T47D (cell line): ENCODE measurements at places on chromosomes 6 and 20.

GRCh38 chr6:109121411-109121810 lies 26.1 kb downstream of the CEP57L1 start:
- DNase-seq = peak; percentile 5

- peak; percentile 7 for DNase-seq
These were observed 289.9 kb downstream of the CD109 start for GRCh38 chr6:73985891-73986290.

DNA sequence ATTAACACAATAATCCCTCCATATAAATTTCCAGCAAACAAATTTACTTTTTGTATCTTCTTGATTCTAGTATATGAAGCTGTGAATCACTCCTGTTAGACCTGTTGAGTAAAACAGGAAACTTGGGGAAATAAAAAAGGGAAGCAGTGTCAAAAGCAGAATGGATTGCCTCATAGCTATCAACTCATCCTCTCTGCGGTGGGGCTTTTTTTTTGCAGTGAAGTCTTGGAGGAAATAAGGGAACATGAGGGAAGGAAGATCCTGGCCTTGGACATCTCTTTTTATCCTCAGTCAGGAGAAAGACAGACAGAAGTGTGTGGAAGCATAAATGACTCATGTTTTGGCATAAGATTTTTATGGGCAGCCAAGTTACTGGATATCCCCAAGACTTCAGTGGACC lies 332.5 kb downstream of the TFAP2A start:
- no peak for DNase-seq

- no peak for DNase-seq
These were observed 34.6 kb upstream of the EPHA7 start for GRCh38 chr6:93453956-93454355.

GRCh38 chr6:29984992-29985391 lies 42.7 kb downstream of the HLA-A start:
- DNase-seq = no peak

DNA sequence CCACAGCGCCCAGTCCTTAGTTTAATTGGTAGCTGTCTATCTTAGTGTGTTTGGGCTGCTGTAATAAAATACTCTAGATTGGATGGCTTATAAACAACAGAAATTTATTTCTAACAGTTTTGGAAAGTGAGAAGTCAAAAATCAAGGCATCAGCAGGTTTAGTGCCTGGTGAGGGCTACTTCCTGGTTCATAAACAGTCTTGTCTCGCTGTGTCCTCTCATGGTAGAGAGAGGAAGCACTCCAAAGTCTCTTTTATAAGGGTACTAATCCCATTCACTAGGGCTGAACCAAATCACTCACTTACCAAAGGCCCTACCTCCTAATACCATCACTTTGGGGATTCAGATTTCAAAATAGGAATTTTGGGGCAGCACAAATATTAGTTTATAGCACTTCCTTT lies 336.9 kb upstream of the RSPO3 start:
- no peak for DNase-seq
